ENCODE measurements at places on chromosomes 7 and 10. TPM values are rescaled to one million over a fixed set of nuclear protein-coding genes. Genes with fewer than 3 reads are reported as not detected.

- DNase-seq = no peak
Observed at GRCh38 chr7:27576360-27576944, 86.2 kb downstream of the HIBADH start.

- DNase-seq = no peak
Observed at GRCh38 chr7:106959753-106960152, 84.8 kb upstream of the PRKAR2B start.

GRCh38 chr7:50393547-50394252, 56.5 kb downstream of the FIGNL1 start:
- no peak for DNase-seq

FBH1 gene
- 124 TPM for total RNA-seq

- DNase-seq = no peak
Observed at GRCh38 chr10:42991442-42992098, 85.3 kb upstream of the RET start.

- DNase-seq = no peak
Observed at GRCh38 chr7:114589436-114589835, 174.8 kb downstream of the FOXP2 start.

DNA sequence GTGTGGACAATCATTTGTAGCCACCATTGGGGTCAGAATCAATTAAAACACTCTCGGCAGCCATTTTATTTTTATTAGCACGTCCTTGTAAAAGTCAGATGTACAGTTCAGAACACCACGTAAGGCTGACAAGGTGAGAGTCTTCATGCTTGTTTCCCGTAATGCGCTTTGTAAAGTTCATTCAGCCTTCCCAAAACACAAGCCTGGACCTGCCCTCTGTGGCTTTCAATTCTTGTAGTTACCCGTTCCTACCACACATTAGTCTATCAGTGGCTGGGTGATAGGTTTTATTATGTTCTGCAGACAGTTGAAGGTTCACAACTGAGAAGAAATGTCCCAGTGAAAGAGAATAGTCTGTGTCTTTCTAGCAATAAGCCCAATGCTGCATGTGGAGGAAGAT, 35.4 kb downstream of the GAD2 start:
- DNase-seq = no peak

GRCh38 chr7:38424750-38425463, 151.5 kb upstream of the TARP start:
- DNase-seq = no peak

Measured in pulmonary artery endothelial cell (primary cell).